ENCODE measurements at places on chromosomes 2 and 18.

DNA sequence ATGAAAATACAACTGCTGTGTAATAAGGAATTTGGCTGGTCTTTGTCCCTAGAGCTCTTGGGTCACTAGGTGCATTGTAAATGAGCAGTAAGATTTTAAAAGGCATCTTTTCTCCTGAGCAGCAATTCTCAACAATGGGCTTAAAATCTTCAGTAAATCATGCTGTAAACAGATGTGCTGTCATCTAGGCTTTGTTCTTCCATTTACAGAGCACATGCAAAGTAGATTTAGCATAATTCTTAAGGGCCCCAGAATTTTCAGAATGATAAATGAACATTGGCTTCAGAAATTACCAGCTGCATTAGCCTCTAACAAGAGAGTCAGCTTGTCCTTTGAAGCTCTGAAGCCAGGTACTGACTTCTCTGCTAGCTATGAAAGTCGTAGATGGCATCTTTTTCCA lies 26.8 kb upstream of the SCRN3 start:
- no peak for DNase-seq

DNA sequence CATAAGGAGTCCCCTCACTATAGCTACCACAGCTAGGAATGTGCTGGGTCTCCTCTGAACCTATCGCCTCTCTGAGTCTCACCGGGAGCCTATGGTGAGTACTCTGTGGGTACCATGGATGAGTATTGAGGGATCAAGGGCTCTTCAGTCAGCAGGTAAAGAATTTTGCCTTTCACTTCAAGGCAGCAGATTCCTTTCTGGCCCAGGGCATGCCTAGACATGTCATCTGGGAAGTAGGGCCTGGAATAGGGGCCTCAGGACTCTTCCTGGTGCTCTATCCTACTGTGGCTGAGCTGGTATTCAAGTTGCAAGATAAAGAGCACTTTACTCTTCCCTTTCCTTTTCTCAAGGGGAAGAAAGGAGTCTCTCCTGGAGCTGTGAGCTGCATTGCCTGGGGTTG lies 85.6 kb upstream of the LHCGR start:
- DNase-seq, result no peak

GRCh38 chr18:71374294-71375000 lies 1085.6 kb downstream of the SOCS6 start:
- no peak for DNase-seq

DNA sequence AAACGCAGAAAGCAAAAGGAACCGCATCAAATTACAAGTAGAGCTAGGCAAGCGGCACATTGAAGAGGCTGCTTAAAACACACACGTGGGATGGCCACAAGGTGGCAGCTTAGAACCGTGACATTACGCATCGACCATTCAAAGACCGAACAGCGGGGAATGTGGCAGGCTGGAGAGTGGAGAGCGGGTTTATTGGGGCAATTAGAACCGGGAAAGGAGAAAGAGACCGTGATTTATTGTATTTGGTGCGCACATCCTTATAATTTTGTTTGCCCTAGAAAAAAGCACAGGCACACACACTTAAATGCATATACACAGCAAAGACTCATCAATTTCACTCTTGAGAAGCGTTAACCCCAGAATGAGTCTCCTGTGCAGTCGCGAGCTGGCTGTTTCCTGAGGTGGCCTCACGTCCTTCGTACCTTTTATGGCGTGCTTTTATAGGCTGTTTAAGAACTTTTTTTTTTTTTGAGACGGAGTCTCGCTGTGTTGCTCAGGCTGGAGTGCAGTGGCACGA lies 31.7 kb upstream of the MEP1B start:
- peak; percentile 84 for DNase-seq

Data from RPMI8226 (cell line).